ENCODE measurements at places on chromosomes 5 and 9. TPM values are rescaled to one million over a fixed set of nuclear protein-coding genes. Genes with fewer than 3 reads are reported as not detected.

EHMT1 gene
- 50.0 TPM for total RNA-seq

TAF1L gene
- not detected for total RNA-seq

NR3C1 gene
- 27.9 TPM for total RNA-seq

ADAMTSL1 gene
- total RNA-seq = 0.11 TPM

CDH9 gene
- not detected for total RNA-seq

RMRP gene
- 16.7 TPM for total RNA-seq

PNPLA7 gene
- total RNA-seq = 0.54 TPM

SLC25A48 gene
- total RNA-seq = 0.24 TPM

EGFLAM gene
- 0.37 TPM for total RNA-seq

CYFIP2 gene
- total RNA-seq = 18.4 TPM

CD274 gene
- total RNA-seq = 2.1 TPM

HMCN2 gene
- total RNA-seq = not detected

CBY3 gene
- not detected for total RNA-seq

STKLD1 gene
- 1.2 TPM for total RNA-seq

ECSCR gene
- total RNA-seq = not detected

TNFAIP8 gene
- 14.6 TPM for total RNA-seq

FGF1 gene
- total RNA-seq = 0.44 TPM

LCN9 gene
- 0.16 TPM for total RNA-seq

PRUNE2 gene
- 0.08 TPM for total RNA-seq

FGF10 gene
- not detected for total RNA-seq

PCDHB16 gene
- total RNA-seq = 0.08 TPM

IL31RA gene
- total RNA-seq = 1.3 TPM

CDC25C gene
- total RNA-seq = 9.4 TPM

ELOVL7 gene
- 12.1 TPM for total RNA-seq

NMUR2 gene
- 0.10 TPM for total RNA-seq

GCNT4 gene
- total RNA-seq = 0.16 TPM

ZBTB34 gene
- 4.0 TPM for total RNA-seq

LCN6 gene
- total RNA-seq = not detected

TAF11L5 gene
- not detected for total RNA-seq

KIF12 gene
- 2.0 TPM for total RNA-seq

SLC6A19 gene
- 0.38 TPM for total RNA-seq

GZMA gene
- not detected for total RNA-seq

PGM5 gene
- not detected for total RNA-seq

CCT5 gene
- total RNA-seq = 490 TPM

TLX3 gene
- not detected for total RNA-seq

PCDHGA2 gene
- total RNA-seq = 0.62 TPM

FOXD4L6 gene
- not detected for total RNA-seq

PKD2L2 gene
- 0.12 TPM for total RNA-seq

KIF20A gene
- total RNA-seq = 39.4 TPM

MTAP gene
- 8.5 TPM for total RNA-seq

IFNK gene
- total RNA-seq = not detected

IL5 gene
- total RNA-seq = not detected

IL12B gene
- total RNA-seq = 0.12 TPM

PCDHGC4 gene
- total RNA-seq = not detected

CACNA1B gene
- 0.02 TPM for total RNA-seq

GFI1B gene
- 0.10 TPM for total RNA-seq

SOX30 gene
- total RNA-seq = not detected

ACTBL2 gene
- total RNA-seq = 0.07 TPM

SYK gene
- not detected for total RNA-seq

GPBP1 gene
- total RNA-seq = 38.2 TPM

ZSWIM6 gene
- 5.4 TPM for total RNA-seq

MARCHF6 gene
- 65.3 TPM for total RNA-seq

ENHO gene
- 0.88 TPM for total RNA-seq

C1QTNF2 gene
- 0.10 TPM for total RNA-seq

All from A549 treated with Hydrocortisone at 1 μM for 4 hours (cell line).